T-helper 17 cell (primary cell): ENCODE measurements at places on chromosomes 2 and 18.

DNA sequence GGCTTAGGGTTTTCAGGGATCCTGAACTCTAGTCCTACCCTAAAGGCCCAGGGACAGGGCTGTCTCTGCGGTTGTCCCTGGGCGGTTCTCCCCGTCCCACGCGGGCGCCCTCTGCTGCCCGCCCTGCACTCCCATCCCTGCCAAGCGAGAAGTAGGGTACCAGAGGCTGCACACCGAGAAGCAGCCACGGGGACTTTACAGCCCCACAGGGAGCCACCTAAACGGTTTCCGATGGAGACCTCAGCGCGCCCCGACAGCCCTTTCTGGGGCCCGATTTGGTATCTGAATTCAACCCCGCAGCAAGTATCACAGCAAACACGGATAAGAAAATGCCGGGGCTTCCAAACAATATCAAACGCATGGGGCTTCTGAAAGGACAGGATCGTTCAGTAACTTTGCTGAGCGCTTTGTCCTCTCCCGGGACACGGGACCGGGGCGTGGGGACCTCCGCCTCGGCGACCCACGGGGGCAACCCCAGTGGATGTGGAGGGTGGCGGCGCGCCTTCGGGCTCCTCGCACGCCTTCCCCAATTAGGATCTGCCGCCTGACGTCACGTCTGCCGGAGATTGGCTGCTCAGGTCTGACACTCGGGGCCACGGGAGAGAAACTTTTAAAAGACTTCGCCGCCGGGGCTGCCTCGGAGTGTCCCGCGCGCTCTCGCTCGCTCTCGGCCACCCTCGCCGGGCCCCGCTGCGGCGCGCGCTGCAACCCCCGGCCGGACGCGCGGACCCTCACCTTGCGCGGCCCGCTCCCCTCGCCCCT is at the start of gene LTBP1:
Gene LTBP1, plus strand, starts transcription at position 640 of the 762 bp plus-strand sequence. CDS start 372 bp downstream, outside the sequence.
- peak; percentile 48 for DNase-seq
- H3K4me1 ChIP-seq = peaks cover 6% of the 10 kb centered on the region
- peak within 1 kb of the TSS; percentile 85 for H3K4me3 ChIP-seq
- peaks cover 34% of the 10 kb centered on the region for H3K27me3 ChIP-seq
- H3K27ac ChIP-seq = no peak within 1 kb of the TSS

GRCh38 chr2:30267161-30267975 is 36.0 kb downstream of the LBH start:
- peak overlapping the region; percentile 97 for H3K27ac ChIP-seq
- peak overlapping the region; percentile 93 for H3K4me3 ChIP-seq
- no peak for DNase-seq
- H3K27me3 ChIP-seq = no peaks in the 10 kb centered on the region
- H3K36me3 ChIP-seq = peaks cover 6% of the 10 kb centered on the region
- peaks cover 32% of the 10 kb centered on the region for H3K4me1 ChIP-seq

GRCh38 chr2:134146620-134147019 is 107.3 kb upstream of the MGAT5 start:
- peak overlapping the region; percentile 83 for H3K27ac ChIP-seq
- peaks cover 57% of the 10 kb centered on the region for H3K4me1 ChIP-seq
- no peak overlapping the region for H3K4me3 ChIP-seq

DNA sequence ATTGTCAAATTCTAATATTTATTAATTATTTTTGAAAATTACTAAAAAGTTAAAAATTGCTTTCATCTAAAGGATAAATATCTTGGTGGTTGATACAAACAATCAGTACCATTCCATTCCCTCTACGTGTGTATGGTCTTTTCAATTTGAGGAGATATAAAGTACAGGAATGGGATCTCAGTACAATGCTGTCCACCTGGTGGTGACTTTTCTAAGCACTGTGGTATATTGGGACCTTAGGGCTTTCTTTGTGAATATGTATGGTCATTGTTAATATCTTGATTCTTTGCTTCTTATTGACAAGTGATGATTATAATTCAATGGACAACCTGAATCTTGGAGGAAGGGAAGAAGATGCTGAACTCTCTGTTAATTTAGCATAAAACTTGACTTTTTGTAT is 83.1 kb downstream of the NBEAL1 start:
- peaks cover 5% of the 10 kb centered on the region for H3K36me3 ChIP-seq
- no peak overlapping the region for H3K4me3 ChIP-seq
- no peaks in the 10 kb centered on the region for H3K4me1 ChIP-seq
- DNase-seq = no peak

- no peak overlapping the region for H3K27ac ChIP-seq
- DNase-seq = no peak
- H3K36me3 ChIP-seq = peaks cover 4% of the 10 kb centered on the region
- no peak overlapping the region for H3K4me3 ChIP-seq
- H3K27me3 ChIP-seq = peaks cover 18% of the 10 kb centered on the region
Observed at GRCh38 chr2:61715506-61715905, 138.4 kb downstream of the FAM161A start.

DNA sequence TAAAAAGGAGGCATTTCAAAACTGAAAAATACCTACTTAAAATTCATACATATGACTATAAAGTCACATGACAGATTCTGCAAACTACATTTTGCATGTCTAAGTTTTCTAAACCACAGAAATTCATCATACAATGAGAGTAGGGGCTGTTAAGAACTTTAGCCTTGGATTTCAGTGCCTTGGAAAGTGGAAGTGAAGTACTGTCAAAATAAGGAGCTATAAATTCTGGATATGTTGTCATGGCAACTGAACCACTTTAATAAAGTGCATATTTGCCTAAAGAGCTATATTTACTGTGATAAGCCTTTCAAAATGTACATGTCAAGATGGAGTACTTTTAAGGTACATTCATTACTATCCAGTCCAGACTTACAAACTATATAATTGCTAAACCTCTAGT is 227.1 kb downstream of the RAB3GAP1 start:
- no peaks in the 10 kb centered on the region for H3K36me3 ChIP-seq
- no peak for DNase-seq
- no peak overlapping the region for H3K27ac ChIP-seq
- H3K27me3 ChIP-seq = no peaks in the 10 kb centered on the region

DNA sequence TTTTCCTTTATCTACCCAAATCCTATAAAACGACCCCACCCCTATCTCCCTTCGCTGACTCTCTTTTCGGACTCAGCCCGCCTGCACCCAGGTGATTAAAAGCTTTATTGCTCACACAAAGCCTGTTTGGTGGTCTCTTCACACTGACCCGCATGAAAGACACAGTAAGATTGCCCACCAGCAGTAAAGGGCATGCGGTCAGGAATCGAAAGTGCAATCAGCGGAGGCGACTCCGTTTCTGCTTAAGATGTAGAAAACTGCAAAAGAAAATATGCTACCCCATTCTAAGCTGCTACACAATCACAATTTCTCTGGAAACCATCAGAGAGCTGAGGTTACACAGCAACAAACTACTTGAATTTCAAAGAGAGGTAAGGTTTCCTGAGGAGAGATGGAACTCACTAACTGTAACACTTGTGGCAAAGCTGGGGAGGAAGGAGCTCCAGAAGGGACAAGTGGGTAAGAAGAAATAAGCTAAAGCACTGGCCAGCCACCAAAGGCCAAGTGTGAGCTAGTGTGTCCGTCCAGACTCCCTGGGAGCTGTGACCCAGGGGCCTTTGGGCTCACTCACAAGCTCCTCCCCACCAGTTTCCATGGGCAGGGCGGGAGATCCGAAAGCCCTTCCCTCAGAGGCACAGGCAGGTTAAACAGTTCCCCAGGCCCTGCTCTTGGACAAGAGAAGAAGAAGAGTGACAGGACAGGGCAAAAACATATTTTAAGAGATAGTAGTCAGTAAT is 72.8 kb upstream of the TGFA start:
- peaks cover under 1% of the 10 kb centered on the region for H3K36me3 ChIP-seq
- no peak overlapping the region for H3K27ac ChIP-seq
- DNase-seq = no peak
- peaks cover 12% of the 10 kb centered on the region for H3K27me3 ChIP-seq
- no peak overlapping the region for H3K4me3 ChIP-seq
- H3K4me1 ChIP-seq = peaks cover 8% of the 10 kb centered on the region

DNA sequence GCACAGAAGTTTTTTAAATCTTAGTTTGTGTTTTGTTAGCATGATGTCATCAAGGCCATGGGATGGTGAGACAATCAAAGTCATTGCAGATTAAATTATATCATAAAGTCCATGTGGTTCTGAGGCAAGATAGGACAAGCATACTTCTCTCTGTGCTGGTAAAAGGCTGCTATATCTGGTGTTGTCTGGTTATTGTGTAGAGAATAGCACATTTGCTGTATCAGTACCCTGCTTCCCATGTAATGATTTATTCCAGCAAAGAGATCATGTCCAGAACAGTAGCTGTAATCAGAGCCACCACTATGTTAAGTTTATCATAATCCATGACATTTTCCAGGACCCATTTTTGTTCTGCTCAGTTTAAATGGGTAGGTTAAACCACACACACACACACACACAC is 123.0 kb downstream of the TTC27 start:
- H3K4me1 ChIP-seq = peaks cover 8% of the 10 kb centered on the region
- no peak overlapping the region for H3K4me3 ChIP-seq
- H3K36me3 ChIP-seq = peaks cover 10% of the 10 kb centered on the region
- no peak for DNase-seq

GRCh38 chr2:17263570-17263968 is 254.7 kb downstream of the RAD51AP2 start:
- H3K36me3 ChIP-seq = no peaks in the 10 kb centered on the region
- H3K27ac ChIP-seq = no peak overlapping the region
- H3K4me1 ChIP-seq = no peaks in the 10 kb centered on the region
- no peaks in the 10 kb centered on the region for H3K27me3 ChIP-seq

GRCh38 chr2:45905632-45905958 is 254.1 kb downstream of the PRKCE start:
- no peak overlapping the region for H3K4me3 ChIP-seq
- H3K27me3 ChIP-seq = no peaks in the 10 kb centered on the region
- peaks cover 2% of the 10 kb centered on the region for H3K36me3 ChIP-seq
- DNase-seq = no peak
- no peak overlapping the region for H3K27ac ChIP-seq
- H3K4me1 ChIP-seq = peaks cover 4% of the 10 kb centered on the region
